ENCODE measurements at places on chromosomes 16 and 17.

GRCh38 chr16:66622863-66623262, 18.4 kb downstream of the CMTM3 start:
- no peak for DNase-seq

GRCh38 chr16:66130296-66130905, 236.1 kb upstream of the CDH5 start:
- DNase-seq, result no peak

GRCh38 chr17:42275527-42276358, 448 bp downstream of the STAT5B start:
- no peak for DNase-seq

DNA sequence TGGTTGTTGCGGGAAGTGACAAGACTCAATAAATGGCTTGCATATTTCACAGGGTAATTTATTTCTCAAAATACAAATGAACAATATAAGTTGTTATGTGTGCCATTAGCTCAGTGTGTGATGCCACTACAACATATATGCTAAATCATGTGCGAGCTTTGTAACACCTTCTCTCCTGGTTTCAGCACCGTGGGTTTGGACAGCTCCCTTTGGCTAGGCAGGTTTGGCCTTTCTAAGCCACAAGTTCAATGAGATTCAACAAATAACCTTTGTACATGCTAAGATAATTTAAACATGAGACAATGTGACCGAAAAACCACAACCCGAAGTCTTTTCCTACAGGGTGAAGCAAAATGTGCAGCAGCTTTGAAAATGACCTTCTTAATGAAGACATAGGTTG, 563.9 kb downstream of the TMEM114 start:
- no peak for DNase-seq

DNA sequence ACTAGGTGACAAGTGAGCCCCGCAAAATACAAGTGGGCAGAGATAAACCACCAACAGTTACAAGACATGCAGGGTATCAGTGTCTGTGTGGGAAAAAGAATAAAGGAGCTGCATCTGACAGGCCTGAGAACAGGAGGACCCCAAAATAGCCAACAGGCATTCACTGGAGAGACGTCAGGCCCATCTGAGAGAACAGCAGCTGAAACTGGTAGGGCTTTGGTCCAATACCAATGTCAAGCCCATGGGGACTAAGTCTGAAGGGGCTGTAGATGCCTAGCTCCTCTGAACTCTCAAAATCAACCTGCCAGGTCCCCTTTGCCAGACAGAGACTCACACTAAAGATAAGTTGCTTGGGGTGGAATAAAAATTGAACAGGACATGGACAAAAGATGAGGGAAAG, 30.5 kb upstream of the TANC2 start:
- no peak for DNase-seq

DNA sequence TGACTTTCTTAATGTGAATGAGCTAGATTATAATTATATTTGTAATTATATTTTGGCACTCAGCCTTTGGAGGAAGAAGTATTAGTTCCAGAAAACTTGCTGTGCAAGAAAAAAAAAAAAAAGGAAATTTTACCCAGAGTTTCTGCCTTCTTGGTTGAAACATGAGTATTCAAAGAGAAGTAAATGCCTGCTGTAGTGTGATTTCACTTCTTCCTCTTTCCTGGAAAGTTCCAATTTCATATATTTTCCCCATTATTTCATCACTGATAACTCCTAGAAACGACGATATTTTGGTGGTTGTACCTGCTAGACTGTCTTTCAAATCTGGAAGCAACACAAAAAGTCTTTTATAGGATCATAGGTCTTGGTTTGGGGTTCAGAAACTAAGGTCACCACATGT, 20.4 kb upstream of the MPHOSPH6 start:
- DNase-seq, result no peak

- no peak for DNase-seq
Measured at GRCh38 chr16:31455601-31456314, 3.5 kb upstream of the ARMC5 start.

DNA sequence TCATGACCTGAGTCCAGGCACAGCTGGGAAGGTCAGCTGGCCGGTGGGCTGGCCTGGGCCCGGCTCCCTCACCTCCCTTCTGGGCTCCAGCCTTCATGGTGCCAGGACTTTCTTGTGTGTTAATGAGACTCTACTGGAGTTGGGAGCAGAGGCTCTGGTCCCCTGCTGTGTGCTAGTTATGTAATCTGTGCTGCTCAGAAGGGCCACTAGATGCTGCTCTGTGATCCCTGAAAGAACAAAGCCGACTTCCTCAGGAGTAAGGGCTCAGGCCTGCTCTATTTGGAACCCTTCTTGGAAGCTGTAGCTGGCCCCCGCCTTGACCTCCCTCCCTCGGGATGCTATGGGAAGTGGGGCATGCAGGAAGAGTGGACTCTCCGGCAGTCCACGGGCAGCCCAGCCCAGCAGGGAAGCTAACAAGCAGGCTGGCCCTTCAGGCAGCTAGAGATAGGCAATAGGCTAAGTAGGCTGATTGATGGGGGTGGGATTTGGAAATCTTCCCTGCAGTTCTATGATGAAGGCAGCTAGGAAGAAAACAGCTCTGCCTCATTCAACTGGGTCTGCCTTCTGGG, 3.3 kb upstream of the CDK5R1 start:
- DNase-seq, result no peak

GRCh38 chr16:67137605-67138004, 13.2 kb downstream of the B3GNT9 start:
- no peak for DNase-seq

DNA sequence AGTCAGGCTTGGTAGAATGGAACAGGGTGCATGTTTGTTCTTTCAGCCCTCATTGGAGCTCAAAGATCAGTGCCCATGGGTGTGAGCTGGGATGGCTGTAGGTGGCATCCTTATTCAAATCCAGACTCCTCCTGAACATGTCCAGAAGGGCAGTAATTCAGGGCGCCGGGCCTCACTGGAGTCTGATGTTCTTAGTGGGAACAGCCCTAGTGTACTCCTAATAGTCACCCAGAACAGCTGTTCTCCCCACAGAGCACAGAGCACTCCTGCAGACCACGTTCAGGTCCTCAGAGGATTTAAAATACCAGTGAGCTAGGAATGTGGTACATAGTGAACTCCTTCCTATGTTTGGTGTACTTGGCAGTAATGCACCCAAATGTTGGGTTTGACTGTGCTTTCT, 96.2 kb downstream of the BANP start:
- no peak for DNase-seq

GRCh38 chr17:913207-913606, 66.4 kb downstream of the NXN start:
- no peak for DNase-seq

DNA sequence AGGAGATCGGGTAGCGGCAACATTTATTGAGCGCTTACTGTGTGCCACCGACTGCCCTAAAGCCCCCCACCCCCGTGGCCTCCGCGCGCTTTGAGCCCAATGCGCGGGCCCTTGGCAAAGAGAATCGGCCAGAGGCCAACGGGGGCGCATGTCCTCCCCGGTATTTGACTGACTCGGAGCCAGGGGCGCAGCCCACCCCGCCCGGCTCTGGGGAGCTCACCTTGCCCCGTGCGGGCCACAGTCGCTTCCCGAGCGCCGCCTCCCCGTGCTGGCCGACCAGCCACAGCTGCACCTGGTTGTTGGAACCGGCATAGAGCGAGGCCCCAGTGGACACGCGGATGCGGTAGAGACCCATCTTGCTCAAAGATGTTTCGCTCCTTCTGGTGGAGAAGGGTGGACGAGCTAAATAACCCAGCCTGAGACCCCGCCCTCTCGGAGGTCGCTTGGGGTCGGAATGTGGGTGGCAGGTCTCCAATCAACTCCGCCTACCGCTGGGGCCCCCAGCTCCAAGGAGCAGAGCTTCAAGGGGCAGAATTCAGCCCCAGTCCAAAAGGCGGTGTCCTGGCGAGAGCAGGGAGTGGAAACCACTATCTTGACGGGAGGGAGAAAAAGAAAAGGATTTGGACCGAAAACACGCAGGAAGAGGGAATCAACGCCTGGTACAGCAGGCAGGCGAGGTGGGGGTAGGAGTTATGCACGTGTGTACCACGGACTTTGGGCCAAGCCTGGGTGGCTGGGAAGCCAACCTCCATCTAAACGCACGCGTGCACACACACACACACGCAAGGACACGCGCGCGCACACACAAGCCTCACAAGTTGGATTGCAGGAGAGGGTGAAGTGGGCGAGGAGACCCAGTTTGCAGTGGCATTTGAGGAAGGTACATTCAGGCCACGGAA, at the start of gene ALOX15:
Gene ALOX15, minus strand, starts transcription at position 382 of the 899 bp plus-strand sequence. Its CDS starts 27 bp downstream, at position 355.
- DNase-seq, result no peak

- DNase-seq, result no peak
Measured at GRCh38 chr16:86575754-86576557, 2.4 kb upstream of the FOXL1 start.

- no peak for DNase-seq
Measured at GRCh38 chr17:19316761-19317358, 45.7 kb downstream of the B9D1 start.

GRCh38 chr17:70498631-70499030, 329.3 kb downstream of the KCNJ2 start:
- no peak for DNase-seq

DNA sequence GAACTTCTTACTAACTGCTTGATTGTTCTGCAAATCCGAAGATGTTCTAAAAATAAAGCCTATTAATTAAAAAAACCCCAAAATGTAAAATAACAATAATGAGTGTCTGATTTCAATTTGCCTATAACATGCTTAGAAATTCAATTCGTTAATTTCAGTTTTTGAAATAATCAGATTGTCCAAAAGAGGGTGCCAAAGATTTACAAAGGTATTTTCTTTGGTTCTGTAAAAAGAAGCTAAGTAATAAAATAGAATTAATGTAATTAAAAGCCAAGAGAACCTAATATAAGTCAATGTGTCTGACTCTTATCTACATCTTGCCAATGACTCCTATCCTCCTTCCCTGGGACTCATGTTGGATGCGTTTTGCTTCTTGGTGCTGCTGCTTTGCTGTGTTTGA, 75.0 kb upstream of the CPHXL start:
- no peak for DNase-seq

GRCh38 chr16:3780570-3780969, 63.2 kb upstream of the TRAP1 start:
- DNase-seq, result no peak

DNA sequence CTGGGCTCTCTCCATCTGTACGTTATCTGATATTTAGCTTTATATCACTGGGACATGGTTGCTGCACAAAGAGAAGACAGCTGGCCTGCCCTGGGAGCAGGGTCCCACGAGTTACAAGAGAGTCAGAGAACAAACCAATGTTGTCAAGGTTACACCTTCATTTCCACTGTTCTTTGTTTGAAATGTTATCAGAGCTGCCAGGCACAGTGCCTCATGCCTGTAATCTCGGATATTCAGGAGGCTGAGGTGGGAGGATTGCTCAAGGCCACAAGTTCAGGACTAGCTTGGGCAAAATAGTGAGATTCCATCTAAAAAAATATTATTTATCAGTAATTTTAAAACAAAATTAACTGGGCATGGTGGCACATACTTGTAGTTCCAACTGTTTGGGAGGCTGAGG, 34.6 kb downstream of the ATP6V0A1 start:
- no peak for DNase-seq

DNA sequence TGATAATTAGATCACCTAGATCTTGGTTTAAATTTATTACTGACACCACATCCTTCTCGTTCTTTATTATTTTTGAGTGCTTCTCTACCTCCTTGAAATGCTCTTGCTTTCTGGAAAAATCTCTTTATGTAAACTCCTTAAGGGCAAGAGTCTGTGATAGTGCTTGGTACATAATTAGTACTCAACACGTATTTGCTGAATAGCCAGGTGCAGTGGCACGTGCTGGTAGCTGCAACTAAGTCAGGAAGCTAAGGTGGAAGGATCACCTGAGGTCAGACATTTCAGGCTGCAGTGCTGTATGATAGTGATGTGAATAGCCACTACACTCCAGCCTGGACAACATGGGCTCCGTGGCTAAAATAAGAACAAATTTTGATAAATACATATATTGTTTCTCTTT, 63.0 kb downstream of the PPM1E start:
- DNase-seq, result no peak

DNA sequence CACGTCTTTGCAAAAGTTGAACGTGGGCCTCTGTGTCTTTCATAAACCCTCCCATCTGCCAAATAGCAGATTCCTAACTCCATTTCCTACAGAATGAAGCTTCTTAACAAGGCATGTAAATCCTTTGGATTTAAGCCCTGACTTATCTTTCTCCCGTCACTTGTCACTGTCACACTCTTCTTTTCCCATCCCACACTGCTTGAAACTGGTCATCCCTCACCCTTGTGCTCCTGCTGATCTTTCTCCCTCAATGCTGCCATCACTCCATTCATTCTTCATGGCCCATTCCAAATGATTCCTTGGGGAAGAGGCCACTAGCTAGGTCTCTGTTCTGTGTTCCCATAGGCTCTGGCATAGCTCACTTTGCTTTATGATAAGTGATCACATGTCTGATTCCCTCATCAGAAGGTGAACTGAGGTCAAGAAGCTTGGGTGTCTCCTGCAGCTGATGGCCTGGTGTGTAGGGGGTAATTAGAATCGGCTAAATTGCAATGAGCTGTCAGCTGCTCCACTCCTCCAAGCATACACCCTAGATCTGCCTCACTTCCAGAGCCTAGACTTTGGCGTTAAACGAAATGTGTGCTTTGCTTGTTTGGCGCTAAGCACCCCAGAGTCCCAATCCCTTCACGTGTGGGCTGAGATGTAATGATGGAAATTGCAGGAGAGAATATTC, 61.7 kb downstream of the PECAM1 start:
- no peak for DNase-seq

DNA sequence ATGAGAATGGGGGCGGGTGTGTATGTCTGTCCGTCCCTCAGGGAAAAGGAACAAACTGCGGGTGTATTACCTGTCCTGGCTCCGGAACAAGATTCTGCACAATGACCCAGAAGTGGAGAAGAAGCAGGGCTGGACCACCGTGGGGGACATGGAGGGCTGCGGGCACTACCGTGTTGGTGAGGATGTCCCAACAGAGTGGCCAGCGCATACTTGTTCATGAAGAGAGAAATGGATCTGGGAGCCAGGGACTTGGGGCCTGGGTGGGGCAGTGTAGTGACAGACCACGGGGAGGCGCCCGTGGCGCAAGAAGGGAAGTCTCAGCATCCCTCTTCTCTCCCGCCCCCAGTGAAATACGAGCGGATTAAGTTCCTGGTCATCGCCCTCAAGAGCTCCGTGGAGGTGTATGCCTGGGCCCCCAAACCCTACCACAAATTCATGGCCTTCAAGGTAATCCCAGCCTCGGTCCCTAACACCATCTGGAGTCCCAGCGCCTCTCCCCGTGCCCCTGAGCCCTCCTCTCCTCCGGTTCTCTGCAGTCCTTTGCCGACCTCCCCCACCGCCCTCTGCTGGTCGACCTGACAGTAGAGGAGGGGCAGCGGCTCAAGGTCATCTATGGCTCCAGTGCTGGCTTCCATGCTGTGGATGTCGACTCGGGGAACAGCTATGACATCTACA, 3.5 kb upstream of the C17orf107 start:
- no peak for DNase-seq

Data from stimulated activated effector memory CD8-positive, alpha-beta T cell treated with anti-CD3 and anti-CD28 coated beads, Interleukin-12 subunit alpha, Interleukin-12 subunit beta, amount 100 ng/mL, for 72 hours (primary cell).